ENCODE measurements at places on chromosomes 3 and 15.

- DNase-seq = no peak
Observed at GRCh38 chr3:38311476-38311875, 29.4 kb downstream of the SLC22A14 start.

DNA sequence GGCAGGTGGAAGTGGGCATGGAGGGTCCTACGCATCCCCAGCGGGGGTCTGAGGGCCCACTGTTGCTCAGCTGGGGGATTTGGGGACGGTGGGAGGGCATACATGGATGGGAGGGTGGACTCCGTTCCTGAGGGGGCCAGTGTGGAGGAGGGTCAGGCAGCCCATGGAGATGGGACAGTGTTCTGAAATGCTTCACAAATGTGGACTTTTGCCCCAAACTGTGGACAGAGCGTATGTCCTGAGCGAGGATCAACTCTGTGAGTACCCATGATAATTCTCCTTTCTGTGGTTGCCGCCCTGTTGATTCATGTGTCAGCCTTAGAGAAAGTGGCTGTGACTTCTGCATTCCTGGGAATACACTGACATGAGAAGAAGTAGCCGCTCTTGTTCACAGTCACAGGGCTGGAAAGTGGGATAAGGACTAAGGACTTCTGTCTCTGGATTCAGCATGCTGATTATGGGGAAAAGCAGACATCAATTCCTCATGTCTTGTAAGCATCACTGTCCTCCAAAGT, 33.4 kb downstream of the SMAD3 start:
- DNase-seq = no peak

DNA sequence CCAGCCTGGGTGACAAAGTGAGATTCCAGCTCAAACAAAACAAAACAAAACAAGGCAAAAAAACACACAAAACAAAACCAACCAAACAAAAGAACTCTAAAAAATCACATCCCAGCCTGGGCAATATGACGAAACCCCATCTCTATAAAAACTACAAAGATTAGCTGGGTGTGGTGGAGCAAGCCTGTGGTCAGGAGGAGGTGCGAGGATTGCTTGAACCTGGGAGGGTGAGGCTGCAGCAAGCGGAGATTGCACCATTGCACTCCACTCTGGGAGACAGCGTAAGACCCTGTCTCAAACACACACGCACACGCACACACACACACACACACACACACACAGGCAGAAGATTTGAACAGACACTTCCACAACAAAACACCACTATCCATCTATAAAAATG, 99.6 kb downstream of the SHQ1 start:
- DNase-seq = no peak

- no peak for DNase-seq
Observed at GRCh38 chr3:49799761-49800160, at the start of gene CDHR4. TSS of gene CDHR4 (minus strand) at chr3:49799873. CDS start at chr3:49799812, 61 bp downstream.

GRCh38 chr3:148931574-148931973, 59.8 kb upstream of the GYG1 start:
- no peak for DNase-seq

GRCh38 chr15:61528581-61528910, 299.4 kb upstream of the RORA start:
- no peak for DNase-seq

- DNase-seq = no peak
Observed at GRCh38 chr3:70516076-70516475, 203.6 kb upstream of the MDFIC2 start.

- DNase-seq = no peak
Observed at GRCh38 chr15:27681038-27681437, 418.1 kb downstream of the OCA2 start.

GRCh38 chr15:31842532-31843195, 187.7 kb upstream of the CHRNA7 start:
- DNase-seq = no peak

- no peak for DNase-seq
Observed at GRCh38 chr3:19539518-19540392, 391.4 kb downstream of the KCNH8 start.

DNA sequence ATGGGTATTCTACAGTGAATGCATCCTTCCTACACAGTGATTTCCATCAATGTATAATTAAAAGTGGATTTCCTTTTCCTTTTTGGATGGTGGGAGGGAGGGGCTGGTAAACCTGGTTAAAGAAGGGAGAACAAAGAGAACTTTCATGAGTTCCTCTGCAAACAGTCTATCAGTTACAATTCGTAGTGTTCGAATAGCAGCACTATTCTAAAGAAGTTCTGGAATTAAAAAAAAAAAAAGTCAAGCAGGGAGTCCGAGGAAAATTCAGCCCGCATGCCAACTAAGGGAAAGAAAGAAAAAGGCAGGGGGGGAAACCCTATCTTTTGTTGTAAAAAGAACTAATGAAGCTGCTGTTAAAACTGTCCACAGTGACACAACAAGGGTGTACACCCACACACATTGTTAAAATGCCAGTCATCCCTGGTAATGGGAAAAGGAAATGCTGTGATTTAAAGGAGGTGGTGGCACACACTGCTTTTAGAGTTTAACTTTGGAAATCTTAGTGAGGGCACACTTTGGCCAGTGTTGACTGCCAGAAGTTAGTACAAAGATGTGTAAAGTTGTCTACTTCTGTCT, 521.2 kb downstream of the ZIC1 start:
- DNase-seq = no peak

DNA sequence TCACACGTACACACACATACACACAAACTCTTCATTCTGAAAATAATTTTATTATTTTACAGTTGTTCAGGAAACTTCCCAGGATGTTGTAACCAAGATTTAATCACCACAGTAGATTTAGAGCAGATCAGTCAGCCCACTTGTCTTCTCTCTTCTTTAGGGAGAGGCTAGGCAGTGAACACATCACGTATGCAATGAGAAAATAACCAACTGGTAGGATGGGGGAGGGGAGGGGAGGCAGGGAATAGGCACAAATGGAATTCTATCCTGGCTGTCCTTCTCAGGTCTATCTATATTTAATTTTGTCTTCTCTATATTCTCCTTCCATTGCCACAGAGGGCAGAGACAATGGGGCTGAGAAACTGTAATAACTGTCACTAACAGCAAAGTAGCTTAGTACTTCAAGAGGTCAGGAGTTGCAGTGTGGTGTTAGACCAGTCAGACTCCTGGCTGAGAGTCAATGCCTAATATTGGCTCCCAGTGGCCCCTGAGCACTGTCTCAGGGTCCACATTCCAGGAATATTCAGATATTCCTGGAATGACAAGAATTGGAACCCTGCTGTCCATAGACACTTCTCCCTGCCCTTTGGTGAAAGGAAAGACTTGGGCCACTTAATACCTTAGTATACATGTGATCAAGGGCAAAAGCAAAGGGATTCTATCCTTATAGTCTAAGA, 2.6 kb upstream of the HCLS1 start:
- no peak for DNase-seq

- DNase-seq = no peak
Observed at GRCh38 chr15:85743392-85744055, 51.2 kb downstream of the KLHL25 start.

- DNase-seq = no peak
Observed at GRCh38 chr15:91908391-91908790, 54.9 kb downstream of the SLCO3A1 start.

DNA sequence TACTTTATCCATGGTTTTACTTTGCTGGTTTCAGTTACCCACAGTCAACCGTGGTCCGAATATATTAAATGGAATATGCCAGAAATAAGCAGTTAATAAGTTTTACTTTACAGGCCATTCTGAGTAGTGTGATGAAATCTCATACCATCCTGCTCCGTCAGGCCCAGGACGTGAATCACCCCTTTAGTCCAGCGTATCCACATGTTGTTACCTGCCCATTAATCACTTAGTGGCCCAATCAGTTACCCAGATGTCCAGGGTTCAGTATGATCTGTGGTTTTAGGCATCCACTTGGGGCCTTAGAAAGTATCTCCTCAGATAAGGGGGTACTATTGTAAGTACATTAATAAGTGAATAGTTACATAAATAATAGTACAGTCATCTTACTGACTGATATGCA, 88.0 kb downstream of the TTBK2 start:
- no peak for DNase-seq

DNA sequence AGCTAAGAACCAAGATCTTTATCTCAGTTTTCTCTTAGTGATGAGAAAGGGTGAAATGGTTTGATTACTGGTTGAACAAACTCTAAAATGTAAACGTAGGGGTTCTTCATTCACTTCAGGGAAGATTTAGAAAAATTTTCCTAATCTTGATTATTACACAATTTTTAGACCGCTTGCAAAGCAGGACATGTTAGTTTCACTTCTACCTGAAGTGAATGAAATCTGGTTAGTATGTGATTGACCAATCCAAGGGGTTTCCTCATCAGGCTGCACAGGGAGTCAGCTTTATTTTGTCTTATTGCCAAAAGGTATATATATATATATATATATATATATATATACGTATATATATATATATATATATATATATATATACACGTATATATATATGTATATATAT, 740.4 kb downstream of the TUSC7 start:
- DNase-seq = no peak

DNA sequence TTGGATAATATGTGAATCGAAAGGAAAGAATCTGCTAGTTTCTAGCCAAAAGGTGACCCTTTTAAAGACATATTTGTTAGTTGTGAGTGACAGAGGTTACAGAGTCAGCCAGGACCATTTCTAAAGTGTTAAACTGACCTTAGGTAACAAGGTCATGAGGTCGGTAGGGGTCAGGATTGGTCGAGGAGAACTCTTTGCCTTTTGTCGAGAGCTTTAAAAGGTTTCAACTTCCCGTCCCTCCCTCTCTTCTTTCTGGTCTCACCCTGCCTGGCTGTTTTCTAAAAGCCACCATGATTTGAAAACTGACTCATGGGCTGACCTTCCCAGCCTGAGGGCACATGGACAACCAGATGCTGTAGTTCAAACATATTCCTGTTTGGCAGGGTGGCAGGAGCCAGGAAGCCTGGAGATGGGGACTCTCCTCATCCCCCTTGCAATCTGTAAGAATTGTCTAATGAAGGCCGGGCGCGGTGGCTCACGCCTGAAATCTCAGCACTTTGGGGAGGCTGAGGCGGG, 25.8 kb upstream of the PRTG start:
- DNase-seq = no peak

GRCh38 chr3:40191850-40192448, 117.6 kb upstream of the EIF1B start:
- DNase-seq = peak; percentile 66

GRCh38 chr3:46708401-46709156, 7.4 kb downstream of the TMIE start:
- no peak for DNase-seq

DNA sequence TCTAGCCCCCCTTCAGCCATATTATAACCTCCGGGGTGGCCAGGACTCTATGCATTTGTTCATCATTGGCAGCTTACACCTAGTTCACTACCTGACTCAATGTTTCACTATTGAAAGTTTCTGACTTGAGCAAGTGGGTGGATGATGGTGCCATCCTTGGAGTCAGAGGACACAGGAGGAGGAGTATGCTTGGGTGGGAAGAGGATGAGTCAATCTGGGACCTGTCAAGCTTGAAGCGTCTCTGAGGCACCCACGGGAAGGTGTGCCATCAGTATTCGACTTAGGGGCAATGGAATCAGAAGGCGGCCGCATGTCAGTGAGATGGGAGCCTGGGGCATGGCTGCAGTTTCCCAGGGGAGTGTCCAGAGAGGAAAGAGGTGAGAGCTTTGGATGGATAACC, 133.3 kb downstream of the EPHB1 start:
- DNase-seq = no peak

- DNase-seq = no peak
Observed at GRCh38 chr15:69940441-69941300, 157.0 kb downstream of the TLE3 start.

- DNase-seq = no peak
Observed at GRCh38 chr3:135513106-135514059, 452.1 kb upstream of the PPP2R3A start.

DNA sequence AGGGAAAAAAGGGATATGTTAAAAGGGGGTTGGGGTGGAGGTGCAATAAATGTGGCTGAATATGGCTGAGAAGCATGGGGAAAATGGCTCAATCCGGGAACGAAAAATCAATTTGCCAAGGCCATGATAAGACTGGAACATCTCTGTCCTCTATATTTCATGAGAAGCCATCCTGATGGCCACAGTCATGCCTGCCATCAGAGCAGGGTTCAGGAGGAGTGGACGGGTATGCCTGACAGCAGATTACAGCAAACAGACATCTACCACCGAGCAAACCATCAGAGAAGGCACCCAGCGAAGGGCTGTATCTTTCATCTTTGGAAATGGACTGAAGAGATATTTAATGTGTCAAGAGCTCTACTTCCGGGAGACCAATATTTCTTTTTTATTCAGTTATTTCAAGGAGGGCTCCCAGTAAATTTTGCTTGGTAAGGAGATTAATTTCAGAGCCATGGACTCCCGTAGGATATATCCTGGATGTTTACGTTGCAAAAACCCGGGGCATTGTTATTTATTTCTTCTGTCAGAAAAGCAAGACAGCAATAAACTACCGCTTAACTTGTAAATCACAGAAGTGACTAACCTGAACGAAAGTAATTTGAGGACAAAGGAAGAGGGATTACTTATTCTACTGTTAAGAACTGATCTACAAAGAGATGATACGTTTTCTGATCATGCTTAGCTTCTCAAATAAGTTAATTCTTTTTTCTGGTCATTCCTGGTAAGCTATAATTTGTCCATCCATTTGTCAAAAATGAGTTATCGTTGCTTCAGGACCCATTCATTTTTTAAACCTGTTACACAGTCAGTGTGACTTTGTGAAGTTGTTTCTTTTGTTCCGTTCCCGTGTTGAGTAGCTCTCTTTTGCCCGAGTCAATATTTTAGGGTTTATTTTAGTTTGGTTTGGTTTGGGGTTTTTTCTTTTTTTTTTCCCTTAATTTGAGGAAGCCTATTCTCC, 80.6 kb upstream of the CHD2 start:
- DNase-seq = peak; percentile 27

DNA sequence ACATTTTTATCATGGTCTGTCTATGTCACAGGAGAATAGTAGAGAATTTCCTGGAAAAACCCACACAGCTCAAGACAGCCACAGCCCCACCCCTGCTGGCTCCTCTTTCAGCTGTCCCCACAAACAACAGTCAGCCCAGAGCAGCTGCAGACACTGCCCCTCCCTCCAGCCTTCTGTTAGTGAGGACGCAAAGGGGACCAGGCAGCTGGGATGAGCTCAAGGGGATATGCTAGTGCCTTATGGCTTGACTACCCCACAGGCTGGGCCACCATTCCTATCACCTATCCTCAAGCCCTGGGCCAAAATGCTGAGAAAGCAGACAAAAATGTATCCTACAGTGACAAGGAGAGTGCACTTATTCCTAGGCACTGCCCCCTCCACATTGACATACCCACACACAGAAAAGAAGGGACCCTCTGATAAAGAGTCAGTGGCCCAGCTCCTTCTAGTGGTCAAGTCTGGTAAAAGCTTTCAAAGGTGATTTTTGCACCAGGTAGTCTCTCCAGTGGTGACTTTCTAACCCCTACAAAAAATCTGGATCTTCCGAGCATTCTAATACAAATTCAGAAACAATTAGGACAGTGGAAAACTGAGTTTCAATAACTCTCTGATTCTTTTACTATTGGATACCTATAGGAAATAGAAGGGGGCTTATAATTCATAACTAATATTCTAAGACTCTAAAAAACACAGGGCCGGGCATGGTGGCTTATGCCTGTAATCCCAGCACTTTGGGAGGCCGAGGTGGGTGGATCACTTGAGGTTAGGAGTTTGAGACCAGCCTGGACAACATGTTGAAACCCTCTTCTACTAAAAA, 3.0 kb upstream of the MAP1A start:
- DNase-seq = peak; percentile 57

GRCh38 chr3:167723872-167724271, 10.8 kb downstream of the PDCD10 start:
- DNase-seq = no peak
